Body of pancreas (tissue), 4 donors: ENCODE measurements at places on chromosomes 1 and 21. TPM values are rescaled to one million over a fixed set of nuclear protein-coding genes. Genes with fewer than 3 reads are reported as not detected.

Gene CIART
- 1.3 TPM for total RNA-seq

- DNase-seq = peak; percentile 76
These were observed at the start of gene NUP210L for GRCh38 chr1:154154534-154155191. Gene NUP210L, minus strand, starts transcription at chr1:154155073.

DNA sequence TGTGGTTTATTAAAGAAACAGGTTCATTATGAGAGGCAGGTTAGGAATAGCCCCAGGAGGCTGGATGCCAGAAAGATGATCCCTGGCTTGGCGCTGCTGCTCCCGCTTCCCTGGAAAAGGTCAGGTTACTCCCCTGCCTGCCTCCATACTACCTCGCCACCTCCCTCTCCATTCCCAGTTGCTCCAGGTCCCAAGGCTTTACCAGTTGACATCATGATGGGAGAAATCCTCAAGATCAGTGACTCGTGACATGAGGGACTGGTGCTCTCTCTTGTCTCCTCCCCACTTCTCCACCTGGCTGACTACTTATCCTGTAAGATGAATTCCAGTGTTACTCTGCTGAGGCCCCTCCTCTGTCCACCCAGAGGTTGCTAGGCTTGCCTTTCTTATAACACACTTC is 19.7 kb downstream of the VASH2 start:
- DNase-seq = no peak

DNA sequence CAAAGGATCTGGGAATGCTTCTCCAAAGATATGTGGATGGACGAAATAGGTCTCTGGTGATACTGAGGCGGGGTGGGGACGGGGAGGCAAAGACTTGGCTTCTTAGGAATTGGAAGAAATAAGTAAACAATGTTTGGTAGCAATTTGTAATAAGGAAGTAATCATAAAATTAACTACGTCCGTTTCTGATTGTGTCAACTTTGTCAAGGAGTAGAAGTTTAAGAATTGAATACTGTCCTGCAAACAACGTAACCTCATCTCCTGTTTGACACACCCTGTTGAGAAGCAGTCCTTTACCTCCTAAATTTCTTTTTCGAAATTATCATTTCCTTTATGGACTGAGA is 471 bp downstream of the POLR3C start:
- DNase-seq = no peak

- no peak for DNase-seq
These were observed 64.8 kb downstream of the APP start for GRCh38 chr21:26105819-26106218.

GRCh38 chr1:35499231-35499630 is 58.0 kb downstream of the KIAA0319L start:
- DNase-seq = no peak

GRCh38 chr1:198597690-198598430 is 41.0 kb upstream of the PTPRC start:
- DNase-seq = no peak
